ENCODE measurements at places on chromosomes 6 and 20.

DNA sequence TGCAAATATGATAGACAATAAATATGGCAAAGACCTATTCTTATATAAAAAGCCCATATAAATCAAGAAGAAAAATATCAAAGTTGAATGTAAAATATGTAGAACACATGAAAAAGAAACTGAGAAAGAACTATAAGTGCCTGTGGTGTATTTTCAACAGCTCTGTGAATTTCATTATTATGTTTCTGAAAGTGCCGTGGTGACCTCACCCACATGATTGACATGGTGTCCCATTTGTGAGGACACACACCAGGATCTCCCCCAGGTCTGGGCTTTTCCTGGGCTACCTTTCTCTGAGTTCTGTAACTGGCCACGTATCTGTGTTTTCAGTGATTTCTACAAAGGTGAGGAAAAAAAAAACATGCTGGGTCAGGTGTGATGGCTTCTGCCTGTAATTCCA is 86.7 kb downstream of the BMP6 start:
- DNase-seq = no peak

DNA sequence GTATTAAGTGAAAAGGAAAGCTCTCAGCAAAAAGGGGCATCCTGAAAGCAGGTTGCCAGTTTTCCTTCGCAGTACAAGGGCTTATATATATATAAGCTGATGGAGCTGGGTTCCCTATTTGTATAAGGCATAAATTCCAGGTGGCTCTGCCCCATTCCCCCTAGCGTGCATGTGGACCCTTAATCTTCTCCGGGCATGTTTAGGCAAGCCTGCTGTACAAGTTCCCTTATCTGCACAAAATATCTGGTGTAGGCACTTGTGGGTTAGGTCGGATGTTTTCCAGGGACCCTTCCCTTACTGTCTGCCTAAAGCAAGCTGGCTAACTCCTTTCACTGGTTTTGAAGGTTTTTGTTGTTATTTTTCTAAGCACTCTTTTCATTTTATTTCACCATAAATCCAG is 140.7 kb downstream of the FUT9 start:
- DNase-seq = no peak

DNA sequence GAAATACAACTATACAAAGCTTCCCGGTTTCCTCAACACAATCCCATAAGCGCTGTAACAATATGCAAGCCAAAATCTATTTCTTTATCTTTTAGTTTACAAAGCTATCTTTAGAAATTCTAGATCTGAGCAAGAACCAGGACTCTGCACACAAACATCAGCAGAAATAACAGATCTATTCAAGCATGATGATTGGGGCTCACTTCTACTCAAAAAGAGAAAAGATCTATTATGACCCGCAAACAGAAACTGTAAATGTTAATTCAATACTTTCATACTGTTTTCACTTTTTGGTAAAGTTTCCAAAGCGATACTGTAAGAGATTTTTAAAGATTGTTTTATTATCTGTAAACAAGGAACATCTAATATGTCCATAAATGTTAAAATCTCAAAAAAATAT is 86.6 kb downstream of the SESN1 start:
- DNase-seq = no peak

GRCh38 chr20:34567892-34568865 is 9.7 kb downstream of the MAP1LC3A start:
- no peak for DNase-seq

GRCh38 chr6:33075568-33076405 is at the start of gene HLA-DPB1:
Gene HLA-DPB1 (plus strand): TSS chr6:33075990. CDS start chr6:33076042, 52 bp downstream.
- DNase-seq = peak; percentile 81

DNA sequence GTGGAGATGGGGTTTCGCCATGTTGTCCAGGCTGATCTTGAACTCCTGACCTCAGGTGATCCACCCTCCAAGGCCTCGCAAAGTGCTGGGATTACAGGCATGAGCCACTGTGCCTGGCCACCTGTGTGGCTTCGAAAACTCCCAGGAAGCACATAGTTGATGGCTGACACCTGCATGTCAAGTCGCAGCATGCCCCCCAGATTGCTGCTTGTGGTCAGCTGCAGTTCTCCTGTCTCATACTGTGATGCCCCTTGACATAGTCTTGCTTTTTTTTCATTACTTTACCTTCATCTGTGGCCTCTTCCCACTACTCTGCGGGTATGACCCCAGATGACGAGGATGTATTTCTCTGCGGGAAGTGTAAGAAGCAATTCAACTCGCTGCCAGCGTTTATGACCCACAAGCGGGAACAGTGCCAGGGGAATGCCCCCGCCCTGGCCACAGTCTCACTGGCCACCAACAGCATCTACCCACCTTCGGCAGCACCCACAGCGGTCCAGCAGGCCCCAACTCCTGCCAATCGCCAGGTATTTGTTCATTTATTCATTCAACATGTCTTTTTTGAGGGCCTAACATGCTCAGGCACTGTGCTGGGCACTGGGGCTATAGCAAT is 13.1 kb downstream of the ZNF341 start:
- no peak for DNase-seq

DNA sequence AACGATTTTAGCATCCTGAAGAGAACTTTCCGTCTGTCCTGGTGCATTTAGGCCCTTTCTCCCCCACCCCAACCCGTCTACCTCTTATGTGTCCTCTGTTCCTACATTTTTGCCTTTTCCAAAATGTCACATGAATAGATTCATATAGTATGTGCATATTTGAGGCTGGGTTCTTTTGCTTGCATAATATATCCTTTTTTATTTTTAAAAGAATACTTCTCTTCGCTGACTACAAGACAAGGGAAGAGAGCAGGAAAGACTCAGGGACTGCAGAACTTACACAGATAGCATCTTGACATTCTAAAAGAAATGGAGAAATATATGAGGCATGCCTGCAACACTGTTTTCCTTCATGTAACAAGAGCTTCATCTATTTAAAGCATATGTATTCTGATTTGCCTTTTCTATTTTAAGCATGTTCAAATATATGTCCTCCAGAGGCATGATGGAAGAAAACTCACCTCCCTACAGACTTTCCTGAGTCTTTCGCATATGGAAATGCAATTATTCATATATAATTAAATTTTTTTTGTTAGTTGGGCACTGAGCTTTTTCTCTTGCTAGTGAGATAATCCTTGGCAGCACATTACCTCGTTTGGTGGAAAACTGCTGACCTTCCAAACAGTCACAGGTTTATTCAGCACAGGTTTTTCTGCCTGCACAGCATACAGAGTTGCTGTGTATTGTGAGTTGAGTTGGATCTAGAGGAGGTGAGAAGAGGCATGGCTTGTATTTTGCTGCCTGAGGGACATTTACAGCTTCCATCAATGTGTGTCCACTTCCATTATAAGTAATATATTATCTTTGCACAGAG is 170.0 kb downstream of the AKAP7 start:
- DNase-seq = no peak

DNA sequence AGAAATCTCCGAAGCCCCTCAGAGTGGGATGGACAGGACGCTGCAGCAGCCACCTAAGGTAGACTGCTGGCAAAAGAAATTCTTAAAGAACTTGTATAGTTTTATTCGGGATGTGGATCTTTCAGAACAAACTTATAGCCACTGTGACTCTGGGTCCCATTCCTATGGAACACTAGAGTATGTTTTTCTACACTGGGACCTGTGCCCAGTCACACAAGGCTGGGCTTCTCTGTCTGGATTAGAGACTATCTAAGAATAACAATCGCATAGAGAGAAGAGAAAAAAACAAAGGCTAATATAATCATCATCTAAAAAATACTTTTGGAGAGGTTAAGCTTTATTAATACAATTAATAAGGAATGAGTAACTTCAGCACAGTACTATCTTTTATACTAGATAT is 28.9 kb downstream of the RMND1 start:
- DNase-seq = no peak

GRCh38 chr6:157219201-157220200 is 103.8 kb downstream of the TMEM242 start:
- DNase-seq = no peak

DNA sequence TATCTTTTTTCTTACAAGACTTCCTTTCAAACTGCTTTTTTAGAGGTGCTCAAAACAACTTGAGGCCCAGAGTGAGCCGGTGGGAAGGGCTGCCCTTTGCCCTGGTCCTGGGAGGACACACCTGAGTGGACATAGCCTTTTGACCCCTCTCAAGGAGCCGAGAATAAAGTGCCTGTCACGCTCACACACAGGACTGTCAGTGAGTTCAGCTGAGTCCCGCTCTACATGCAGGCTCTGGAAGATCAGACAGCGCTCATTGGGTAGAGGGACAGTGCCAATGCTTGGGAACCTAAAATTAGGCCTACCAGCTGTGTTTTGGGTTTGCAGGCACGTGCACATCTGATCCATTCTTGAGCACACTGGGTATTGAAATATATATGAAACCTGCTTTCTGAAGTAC is 387.8 kb downstream of the CD83 start:
- DNase-seq = no peak

DNA sequence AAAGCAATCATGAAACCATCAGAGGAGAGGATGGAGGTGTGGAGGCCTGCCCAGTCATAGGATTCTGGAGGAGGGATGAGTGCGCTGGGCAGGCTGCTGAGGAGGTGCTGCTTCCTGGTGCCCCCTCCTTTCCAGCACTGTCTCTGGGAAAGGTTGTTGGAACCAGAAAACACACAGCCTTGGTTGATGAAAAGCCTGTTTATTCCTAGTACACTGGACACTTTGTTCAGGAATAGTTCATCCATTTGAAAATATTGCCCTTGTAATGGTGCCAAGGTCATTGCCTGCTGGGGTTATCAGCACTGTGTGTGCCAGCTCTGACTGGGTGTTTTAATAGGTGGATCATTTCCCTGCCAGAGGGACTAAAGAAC is 83.7 kb upstream of the ARMC2 start:
- DNase-seq = peak; percentile 71

All from Ammon's horn (tissue), 1 donor.